Stimulated activated naive CD4-positive, alpha-beta T cell (primary cell): ENCODE measurements at places on chromosomes 1 and 21.

GRCh38 chr1:58896246-58897183, 112.7 kb upstream of the JUN start:
- DNase-seq, result no peak

DNA sequence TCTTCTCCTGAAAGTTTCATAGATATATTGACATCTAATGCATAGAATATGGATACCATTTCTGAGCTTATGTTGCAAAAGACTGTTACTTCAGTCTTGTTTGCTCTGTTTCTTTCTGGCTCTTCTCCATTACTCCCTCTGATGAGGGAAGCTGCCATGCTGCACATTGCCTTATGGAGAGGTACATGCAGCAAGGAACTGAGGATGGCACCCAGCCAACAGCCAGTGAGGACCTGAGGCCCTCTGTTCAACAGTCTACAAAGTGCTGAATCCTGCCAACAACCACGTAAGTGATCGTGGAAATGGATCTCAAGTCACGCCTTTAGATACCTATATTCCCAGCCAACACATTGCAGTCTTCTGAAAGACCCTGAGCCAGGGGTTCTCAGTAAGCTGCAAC, 66.6 kb upstream of the ADAMTS5 start:
- no peak for DNase-seq

DNA sequence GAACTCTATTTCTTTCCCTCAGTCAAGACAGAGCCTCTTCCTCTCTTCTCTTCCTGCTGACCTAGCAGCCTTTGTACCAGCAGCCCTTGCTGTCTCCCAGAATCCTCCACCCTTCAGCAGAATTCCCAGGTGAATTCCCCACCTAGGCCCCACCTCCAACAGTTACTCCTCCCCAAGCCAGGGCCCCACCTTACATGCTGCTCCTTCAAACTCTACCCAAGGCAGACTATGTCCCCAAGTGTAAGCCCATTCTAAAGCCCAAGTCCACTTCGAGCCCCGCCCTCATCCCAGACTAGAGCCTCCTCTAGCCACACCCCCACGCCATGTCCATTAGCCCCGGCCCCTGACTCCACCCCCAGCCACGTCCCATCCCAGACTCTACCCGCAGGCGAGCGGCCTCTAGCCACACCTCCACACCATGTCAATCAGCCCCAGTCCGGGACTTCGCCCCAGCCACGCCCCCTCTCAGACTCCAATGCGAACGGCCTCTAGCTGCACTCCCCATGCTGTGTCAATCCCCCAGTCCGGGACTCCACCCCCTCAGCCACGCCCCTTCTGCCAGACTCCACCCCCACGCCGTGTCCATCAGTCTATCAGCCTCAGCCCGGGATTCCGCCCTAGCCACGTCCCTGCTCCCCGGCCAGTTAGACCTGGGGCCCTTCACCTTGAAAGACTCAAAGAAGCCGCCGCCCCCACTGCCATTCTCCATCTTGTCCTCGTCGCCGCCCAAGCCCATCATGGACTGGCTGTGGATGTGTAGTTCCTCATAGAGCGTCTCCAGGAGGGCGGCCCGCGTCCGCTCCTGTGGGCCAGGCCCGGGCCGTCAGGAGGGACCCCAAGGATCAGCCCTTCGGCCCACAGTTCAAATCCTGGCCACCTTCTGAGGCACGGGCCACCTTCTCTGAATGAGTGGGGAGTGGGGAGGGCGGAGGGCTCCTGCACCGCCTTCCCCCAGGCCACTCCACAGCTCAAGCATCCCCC, 61.3 kb downstream of the RAP1GAP start:
- no peak for DNase-seq

DNA sequence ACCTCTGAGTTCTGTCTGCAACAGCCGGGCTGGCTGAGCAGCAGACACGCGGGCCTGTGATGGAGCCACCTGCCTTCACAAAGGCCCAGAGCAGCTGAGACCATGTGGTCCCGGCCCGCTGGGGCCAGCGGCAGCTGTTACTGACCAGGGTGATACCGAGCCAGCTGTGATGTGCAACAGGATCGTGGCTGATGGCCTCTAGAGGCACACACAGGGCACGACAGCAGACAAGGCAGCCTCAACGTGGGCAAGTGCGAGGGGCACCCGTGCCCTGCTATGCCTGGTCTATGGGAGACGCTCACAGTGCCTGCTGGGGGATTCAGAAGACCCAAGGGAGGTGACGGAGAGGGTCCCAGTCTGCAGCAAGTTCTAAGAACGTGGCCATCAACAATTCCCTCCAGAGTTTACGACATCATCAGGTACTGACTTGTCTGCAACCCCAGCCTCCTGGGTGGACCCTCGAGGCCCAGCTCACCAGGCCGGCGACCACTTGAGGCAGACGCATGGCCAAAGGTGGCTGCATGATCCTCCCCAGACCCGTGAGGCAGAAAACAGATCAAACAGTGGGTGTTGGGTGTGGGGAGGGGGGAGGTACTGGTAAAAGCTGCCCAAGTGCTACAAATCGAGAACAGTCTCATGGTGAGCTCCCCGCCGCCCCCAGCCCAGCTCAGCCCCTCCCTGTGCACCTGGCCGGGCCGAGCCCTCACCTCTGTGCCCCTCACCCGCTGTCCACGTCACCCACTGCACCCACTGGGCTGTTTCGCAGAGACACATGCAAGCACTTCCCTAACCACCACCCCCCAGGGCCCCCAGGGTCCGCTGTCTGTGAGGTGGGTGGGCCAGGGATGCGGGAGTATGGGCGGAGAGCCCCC, 6.0 kb downstream of the POFUT2 start:
- DNase-seq, result no peak

DNA sequence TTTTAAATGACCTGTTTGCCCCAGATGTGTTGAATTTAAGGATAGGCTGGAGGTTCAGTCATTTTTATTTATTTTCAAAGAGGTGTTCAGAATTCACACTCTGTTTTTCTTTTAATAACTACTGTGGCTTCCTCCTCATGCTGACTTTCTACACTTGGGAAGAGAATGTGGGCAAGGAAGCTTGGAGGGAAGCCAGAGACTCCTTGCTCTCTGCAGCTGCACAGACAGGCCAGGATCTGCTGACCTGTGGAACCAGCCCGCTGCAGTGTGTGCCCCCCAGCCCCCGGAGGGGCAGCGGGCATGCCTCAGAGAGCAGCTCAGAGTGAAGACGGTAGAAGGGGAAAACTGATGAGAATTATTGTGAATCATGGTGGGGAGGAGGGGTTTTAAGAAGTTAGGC, 16.9 kb downstream of the MGST3 start:
- DNase-seq, result no peak

- peak; percentile 69 for DNase-seq
Measured at GRCh38 chr21:34887725-34888568, 161.2 kb downstream of the RUNX1 start.

- peak; percentile 22 for DNase-seq
Measured at GRCh38 chr1:114482585-114482984, 28.4 kb downstream of the TRIM33 start.

DNA sequence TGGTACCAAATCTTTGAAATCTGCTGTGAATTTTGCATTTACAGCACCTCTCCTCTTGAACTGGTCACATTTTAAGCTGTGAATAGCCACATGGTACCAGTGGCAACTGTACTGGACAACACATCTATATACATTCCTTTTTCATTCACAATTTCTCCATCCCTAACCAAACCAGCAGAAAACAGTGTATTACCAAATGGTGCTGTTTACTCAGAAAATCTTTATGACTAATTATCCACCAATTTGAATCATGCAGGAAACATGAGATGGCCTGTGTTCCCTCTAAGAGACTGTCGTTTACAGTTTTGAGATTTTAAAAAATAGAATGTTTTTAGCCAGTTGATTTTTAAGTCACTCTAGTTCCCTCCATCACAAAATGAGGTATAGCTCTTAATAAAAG, 17.6 kb upstream of the CCT8 start:
- no peak for DNase-seq

GRCh38 chr1:1954831-1955441, 35.9 kb upstream of the TMEM52 start:
- DNase-seq, result no peak

DNA sequence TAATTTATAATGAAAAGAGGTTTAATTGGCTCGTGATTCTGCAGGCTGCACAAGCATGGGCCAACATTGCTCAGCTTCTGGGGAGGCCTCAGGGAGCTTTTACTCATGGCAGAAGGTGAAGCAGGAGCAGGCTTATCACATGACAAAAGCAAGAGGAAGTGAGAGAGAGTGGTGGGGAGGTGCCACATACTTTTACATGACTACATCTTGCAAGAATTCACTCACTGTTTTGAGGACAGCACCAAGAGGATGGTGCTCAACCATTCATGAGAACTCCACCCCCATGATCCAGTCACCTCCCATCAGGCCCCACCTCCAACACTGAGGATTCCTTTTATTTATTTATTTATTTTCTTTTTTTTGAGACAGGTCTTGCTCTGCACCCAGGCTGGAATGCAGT, 5.5 kb upstream of the PLEKHM2 start:
- no peak for DNase-seq

DNA sequence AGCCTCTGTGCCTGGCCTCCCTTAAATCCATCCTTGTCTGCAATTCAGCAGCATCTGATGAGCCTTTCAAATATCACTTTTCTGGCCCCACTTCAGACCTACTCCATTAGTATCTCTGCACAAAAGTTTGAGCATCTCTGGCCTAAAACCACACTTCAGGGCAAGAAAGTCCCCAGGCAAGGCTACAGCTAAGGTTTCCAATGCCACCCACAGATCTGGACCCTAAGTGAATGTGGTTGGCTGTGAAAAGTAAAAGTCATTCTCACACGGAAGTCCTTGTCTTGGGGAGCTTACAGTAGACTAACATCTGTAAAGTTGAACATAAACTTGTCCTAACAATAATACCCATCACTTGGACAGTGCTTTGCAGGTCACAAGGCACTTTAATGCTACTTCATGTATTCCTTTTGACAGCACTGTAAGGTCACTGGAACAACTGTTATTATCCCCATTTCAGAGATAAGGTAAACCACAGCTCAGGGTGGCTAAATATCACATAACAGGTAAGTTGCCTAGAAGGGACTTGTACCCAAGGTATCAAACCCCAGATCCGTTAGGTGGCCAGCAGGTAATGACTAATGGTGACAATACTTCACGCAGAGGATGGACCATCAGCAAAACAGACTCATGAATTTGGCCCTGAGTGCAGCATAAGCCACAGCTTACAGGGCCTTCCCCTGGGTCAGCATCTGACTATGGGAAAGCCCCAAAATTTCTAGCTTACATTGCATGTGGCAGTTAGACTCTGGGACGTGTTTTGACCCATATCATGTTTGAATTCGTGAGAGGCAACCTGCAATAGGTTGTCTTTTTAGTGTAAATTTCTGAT, 356.0 kb downstream of the HHAT start:
- no peak for DNase-seq

- DNase-seq, result no peak
Measured at GRCh38 chr1:116513956-116514355, 56.9 kb downstream of the CD58 start.

DNA sequence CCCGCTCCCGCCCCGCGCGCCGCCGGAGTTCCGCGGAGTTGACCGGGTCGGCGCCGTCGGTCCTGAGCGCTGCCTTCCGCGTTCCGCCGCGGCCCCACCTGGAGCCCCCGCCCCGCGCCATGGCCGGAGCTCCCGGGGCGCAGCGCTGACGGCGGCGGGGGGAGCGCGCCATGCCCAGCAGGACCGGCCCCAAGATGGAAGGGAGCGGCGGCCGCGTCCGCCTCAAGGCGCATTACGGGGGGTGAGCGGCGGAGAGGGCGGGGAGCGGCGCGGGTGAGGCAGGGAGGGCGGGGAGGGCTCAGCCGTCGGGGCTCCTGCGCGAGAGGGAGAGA, 216 bp downstream of the PRKCZ start:
- no peak for DNase-seq

- peak; percentile 60 for DNase-seq
Measured at GRCh38 chr21:41362605-41363369, 960 bp downstream of the MX2 start.

GRCh38 chr1:204192589-204193352, 3.5 kb downstream of the KISS1 start:
- no peak for DNase-seq

DNA sequence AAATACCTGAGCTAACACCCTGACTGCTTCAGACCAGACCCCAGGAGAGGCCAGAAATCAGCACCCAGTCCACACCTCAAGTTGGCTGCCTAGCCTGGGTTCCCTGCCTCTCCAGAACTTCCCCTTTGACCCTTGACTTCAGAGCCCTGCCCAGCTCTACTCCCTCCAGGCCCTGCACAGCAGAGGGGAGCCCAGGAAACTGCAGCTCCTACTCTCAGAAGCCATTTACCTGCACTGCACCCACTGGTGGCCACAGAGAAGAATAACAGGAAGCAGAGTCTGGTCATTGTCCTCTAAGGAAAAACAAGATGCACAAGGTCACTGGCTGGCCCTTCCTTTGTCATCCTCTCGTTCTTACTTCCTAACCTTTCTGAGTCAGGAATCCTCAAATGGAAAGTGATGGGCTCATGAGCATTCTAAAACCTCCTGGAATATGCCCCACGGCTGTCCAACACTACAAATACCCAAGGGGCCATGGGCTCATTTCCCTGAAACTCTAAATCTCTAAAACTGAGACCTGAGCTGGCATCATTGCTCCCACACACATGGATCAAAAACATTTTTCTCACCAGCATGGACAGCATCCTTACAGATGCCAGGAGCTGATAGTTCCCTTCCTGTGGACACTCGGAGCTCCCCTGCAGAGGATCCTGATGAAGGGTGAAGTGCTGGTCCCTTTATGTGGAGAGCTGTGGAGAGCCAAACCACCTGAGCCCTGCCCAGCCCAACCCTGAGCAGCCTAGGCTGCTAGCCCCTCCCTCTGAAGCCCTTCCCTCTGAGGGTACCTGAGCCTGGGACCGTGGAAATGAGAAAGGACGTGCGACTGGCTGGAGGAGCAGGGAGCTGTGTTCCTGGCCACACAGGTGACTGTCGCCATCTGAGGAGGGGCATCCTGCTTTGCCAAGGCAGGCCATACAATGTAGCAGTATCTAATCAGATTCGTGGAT, at the start of gene ITLN2:
Gene ITLN2, minus strand, starts transcription at position 652 of the 947 bp plus-strand sequence. Its CDS starts 68 bp downstream, at position 584.
- DNase-seq, result no peak

GRCh38 chr1:185271921-185272320, 45.1 kb downstream of the IVNS1ABP start:
- DNase-seq, result no peak

- no peak for DNase-seq
Measured at GRCh38 chr1:174786760-174787159, 213.0 kb upstream of the CACYBP start.

- no peak for DNase-seq
Measured at GRCh38 chr1:43035821-43036741, 77.4 kb upstream of the SLC2A1 start.

DNA sequence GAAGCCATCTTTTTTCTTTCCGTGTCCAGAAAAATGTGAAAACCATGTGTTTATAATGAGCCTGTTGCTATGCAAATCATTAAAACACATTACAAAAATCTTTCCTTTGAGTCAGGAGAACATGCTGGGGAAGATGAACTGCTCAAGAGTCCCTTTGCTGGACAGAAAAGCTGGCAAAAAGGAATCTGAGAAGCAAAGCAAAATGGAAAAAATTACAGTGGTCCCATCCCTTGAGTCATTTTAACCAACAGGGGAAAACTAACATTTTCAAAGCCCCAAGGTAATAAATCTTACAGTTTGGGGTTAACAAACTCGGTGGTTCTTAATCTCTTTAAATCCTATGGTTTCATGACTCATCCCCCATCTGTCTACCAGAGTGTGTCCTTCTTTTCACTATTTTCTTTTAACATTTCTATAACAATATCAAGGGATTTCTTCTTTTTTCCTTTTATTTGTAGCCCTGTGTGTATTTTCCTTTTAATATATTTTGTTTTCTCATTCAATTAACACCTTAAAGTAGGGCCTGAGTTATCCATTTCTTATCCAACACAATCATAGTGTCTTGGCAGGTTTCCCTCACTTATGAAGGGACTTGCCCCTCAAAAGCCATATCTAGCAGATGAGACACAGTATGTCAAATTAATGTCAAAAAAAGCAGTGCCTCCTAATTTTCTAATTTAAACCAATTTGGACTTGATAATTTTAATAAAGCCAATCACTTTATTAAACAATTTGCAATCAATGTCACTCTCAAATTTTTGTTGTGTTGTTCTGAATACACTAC, 105.4 kb downstream of the PTPN14 start:
- DNase-seq, result no peak
